ENCODE measurements at places on chromosomes 6 and 20. TPM values are rescaled to one million over a fixed set of nuclear protein-coding genes. Genes with fewer than 3 reads are reported as not detected.

- DNase-seq = no peak
Observed at GRCh38 chr6:10542213-10542612, 21.1 kb downstream of the GCNT2 start.

- DNase-seq = no peak
Observed at GRCh38 chr6:156658186-156658965, 118.8 kb upstream of the ARID1B start.

DNA sequence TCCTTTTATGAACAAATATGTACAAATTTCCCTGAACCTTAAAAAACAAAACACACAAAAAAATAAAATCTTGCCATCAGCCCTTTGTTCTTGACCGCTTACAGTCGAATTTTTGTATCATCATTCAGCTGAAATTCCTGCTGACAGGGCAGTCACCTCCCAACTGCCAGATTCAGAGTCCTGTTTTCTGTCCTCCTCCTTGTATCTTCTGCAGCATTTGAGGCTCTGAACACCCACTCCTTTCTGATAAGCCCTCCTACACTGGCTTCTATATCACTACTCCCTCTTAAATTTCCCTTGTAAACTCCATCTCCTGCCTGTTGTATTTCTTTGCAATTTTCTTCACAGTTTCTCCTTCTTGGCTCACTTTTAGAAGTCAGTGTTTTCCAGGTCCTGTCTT is 77.8 kb upstream of the CCN6 start:
- DNase-seq = no peak

- DNase-seq = no peak
Observed at GRCh38 chr6:75281653-75282052, 2.9 kb downstream of the TMEM30A start.

- DNase-seq = no peak
Observed at GRCh38 chr6:56475736-56476457, 166.8 kb downstream of the DST start.

GRCh38 chr6:128803911-128804310 is 79.0 kb upstream of the LAMA2 start:
- DNase-seq = no peak

GRCh38 chr20:12928755-12929401 is 79.9 kb upstream of the SPTLC3 start:
- no peak for DNase-seq

- no peak for DNase-seq
Observed at GRCh38 chr6:163585932-163586437, 171.5 kb downstream of the QKI start.

DNA sequence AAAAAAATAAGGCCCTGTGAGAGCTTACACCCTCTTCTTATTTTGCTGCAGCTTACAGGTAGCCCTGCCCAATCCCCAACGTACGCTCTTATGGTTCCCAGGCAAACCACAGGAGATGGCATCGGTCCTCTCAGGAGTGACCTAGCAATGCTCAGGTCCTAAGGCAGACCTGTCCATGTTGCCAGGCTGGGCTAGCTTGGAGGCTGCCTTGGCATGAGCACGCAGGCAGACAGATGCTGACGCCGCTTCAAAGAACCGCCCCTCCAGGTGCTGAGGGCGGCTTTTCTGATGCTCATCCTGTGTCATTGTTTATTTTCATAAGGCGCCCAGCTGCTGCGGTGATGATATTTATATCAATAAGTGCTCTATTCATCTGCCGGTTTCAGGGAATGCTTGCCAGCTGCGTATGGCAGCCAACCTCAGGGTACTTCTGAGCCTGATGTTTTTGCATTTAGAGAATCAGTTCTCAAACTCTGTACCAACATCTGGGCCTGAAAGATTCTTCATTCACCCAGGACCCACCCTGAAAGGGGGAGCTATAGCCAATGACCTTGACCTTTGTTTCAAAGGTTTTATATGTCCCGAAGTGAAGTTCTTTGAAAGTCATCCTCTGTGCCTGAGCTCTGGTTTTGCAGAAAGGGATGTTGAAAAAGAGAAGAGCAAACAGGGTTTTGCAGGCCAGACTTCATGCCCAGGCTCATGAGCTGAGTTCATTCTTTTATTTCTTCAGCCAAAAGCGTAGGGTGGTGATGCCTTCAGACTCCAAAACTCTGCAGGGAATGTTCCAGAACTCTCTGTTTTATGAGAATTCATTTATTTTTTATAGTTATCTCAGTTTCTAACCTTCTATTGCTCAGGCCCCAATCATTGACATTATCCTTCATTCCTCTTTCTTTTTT is 475.6 kb upstream of the CHD6 start:
- no peak for DNase-seq

ADTRP gene
- polyA plus RNA-seq = 0.72 TPM

CFB gene
- polyA plus RNA-seq = 5.0 TPM

PDYN gene
- polyA plus RNA-seq = 0.23 TPM
